ENCODE measurements at places on chromosomes 12 and 14.

DNA sequence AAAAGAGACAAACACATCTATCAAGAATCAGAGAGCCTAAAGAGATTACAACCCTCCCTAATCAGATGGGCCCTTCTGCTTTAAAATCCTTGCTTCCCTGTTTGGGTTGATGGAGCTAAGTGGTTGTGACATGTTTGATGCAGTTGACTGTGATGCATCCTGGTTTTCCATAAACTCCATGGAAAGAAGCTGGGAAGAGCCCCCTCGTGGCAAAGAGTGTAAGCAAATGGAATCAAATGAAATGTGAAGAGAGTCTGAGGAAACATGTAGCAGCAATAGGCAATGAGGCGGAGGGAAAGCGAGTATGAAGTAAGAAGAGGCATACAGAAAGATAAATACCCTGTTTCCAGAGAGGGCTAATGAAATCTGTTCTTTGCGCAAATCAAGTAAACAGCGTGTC is 70.4 kb upstream of the SLCO1C1 start:
- no peak for DNase-seq

- DNase-seq = peak; percentile 4
Measured at GRCh38 chr12:78183824-78184223, 353.1 kb downstream of the NAV3 start.

- no peak for DNase-seq
Measured at GRCh38 chr12:68374307-68374982, 42.3 kb upstream of the MDM1 start.

GRCh38 chr12:31300783-31301182 is 25.2 kb downstream of the SINHCAF start:
- no peak for DNase-seq

GRCh38 chr12:63777340-63777739 is 2.4 kb upstream of the RXYLT1 start:
- DNase-seq = no peak

- DNase-seq = no peak
Measured at GRCh38 chr14:64725261-64725815, 21.1 kb downstream of the PLEKHG3 start.

GRCh38 chr12:12954878-12955625 is 3.1 kb upstream of the GPRC5D start:
- no peak for DNase-seq

DNA sequence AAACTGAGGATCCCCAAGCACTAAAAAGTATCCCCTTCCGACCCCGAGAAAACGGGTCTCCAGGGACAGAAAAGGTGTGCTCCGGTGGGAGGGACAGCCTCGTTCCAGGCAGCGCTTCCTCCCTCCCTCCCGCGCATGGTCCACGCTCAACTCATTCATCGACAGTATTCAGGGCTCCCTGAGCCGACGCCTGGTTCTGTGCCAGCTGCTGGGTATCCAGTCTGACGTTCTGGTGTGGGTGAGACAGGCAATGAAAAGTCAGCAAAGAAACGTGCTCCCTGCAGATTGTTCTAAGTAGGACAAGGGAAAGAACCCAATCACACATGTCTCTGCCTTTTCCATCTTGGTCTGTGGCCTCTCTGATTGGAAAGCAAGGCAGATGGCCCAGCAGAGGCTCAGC is 19.6 kb upstream of the SMOC1 start:
- no peak for DNase-seq

DNA sequence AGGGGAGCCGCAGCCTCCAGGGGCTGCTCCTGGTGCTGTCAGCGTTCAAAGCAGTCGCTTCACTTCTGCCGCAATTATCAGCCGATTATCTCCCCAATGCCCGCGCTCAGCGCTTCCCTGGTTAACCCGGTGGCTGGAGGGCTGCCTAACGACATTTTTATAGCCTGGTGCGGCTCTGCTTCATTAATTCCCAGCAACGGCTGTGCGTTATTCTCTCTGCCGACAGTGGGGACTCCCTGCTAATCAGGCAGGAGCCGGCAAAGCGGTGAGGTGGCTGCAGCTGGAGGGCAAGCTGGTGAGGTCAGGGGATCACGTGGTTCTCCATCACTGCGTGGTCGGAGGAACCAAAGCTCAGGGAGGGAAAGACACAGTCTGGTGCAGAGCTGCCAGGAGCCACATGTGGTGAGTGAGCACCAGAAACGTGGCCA is 62.9 kb downstream of the GLRX5 start:
- no peak for DNase-seq

DNA sequence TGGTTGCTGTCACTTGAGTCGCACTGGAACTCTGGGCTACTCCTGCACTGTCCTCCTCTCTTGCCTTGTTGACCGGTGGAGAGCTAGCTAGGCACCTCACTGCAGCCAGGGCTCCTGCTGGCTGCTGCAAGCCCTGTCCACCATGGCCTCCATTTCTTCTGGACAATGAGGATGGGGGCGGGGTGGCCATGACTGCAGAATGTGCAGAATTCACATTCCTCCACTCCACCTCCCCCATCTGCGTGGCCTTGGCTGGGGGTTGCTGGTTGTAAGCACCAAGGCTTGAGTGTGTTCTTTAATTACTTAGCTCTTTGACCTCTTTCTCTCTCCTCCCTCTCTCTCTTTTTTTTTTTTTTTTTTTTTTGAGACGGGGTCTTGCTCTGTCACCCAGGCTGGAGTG is 248.5 kb downstream of the PCNX1 start:
- DNase-seq = no peak

GRCh38 chr14:80615831-80616230 is 325.7 kb downstream of the CEP128 start:
- DNase-seq = no peak

- peak; percentile 35 for DNase-seq
Measured at GRCh38 chr14:81221579-81222102, 882 bp upstream of the GTF2A1 start.

GRCh38 chr12:40034712-40035111 is 71.2 kb downstream of the SLC2A13 start:
- DNase-seq = no peak

GRCh38 chr12:63150713-63151622 is at the start of gene AVPR1A:
Gene AVPR1A (minus strand): TSS chr12:63151201. CDS start chr12:63150836, 365 bp downstream.
- no peak for DNase-seq

GRCh38 chr14:38336298-38336697 is 80.4 kb upstream of the CLEC14A start:
- no peak for DNase-seq

DNA sequence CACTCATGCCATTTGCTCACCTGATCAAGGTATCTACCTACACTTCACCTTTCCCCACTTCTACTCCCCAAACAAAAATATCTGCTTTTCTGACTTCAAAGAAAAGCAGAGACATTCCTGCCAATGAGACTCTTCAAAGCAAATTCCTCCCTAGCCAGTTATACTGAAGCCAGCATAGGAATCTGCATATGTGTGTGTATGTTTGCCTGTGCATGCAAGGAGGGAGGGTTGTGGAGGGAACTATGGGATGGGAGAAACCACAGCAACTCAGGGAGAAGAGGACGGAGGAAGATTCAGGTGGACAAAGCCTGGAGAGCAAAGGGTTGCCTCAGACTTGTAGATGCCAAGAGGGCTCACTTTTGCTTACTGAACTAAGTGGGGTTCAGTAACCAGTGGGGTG is 26.4 kb upstream of the VDR start:
- DNase-seq = no peak

DNA sequence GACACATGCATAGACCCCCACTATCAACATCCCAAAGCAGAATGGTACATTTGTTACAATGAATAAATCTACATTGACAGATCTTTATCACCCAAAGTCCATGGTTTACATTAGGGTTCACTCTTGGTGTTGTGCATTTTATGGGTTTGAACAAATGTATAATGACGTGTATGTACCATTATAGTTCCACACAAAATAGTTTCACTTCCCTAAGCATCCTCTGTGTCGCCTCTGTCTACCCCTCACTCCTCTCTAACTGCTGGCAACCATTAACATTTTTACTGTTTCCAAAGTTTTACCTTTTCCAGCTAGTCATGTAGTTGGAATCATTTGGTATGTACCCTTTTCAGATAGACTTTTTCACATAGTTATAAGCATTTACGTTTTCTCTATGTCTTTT is 69.5 kb upstream of the LMO3 start:
- no peak for DNase-seq

DNA sequence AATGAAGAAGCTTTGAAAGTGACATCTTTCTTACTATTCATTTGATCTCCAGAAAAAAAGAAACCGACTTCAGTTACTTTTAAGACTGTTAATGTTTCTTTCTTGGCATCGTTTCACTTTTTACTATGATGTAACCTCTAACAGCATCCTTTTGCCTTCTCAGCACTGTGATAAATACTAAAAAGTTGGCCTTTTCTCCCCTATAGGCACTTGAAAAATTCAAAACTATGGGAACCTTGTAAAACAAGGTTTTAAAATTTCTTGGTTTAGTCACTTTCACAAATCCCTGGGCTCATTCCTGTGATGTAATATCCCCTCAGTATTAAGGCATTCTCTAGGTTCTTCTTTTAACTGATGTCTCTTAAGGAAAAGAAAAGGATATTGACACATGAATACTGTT is 281.8 kb downstream of the EGLN3 start:
- no peak for DNase-seq

DNA sequence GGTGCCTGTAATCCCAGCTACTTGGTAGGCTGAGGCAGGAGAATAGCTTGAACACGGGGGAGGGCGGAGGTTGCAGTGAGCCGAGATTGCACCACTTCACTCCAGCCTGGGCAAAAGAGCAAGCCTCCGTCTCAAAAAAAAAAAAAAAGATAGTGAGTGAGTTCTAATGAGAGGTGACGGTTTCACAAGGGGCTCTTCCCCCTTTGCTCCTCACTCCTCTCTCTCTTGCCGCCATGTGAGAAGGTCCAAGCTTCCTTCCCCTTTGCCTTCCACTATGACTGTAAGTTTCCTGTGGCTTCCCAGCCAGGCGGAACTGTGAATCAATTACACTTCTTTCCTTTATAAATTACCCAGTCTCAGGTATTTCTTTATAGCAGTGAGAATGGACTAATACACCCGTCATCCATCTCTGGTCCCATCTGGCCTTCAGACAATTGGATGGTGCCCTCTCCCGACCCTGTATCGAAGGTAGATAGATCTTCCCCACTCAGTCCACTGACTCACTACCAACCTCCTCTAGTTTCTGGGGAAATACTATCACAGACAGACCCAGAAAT is 27.0 kb upstream of the RCOR1 start:
- no peak for DNase-seq

DNA sequence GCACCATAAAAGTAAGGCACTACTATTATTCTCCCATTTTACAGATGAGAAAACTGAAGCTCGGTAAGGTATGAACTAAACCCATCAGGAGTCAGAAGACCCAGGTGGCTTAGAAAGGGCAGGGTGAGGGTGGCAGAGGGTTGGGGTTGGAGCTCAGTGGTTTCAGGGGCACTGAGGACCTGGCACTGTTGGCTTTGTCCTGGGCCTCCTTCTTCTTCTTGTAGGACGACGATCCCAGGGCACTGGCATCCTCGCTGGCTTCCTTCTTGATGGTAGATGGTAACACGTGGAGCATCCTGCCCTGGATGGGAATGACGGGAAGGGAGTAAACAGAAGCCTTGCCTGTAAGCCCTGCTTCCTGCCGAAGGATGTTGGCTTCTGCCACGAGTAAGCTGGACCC is 19.9 kb downstream of the RBM19 start:
- no peak for DNase-seq

DNA sequence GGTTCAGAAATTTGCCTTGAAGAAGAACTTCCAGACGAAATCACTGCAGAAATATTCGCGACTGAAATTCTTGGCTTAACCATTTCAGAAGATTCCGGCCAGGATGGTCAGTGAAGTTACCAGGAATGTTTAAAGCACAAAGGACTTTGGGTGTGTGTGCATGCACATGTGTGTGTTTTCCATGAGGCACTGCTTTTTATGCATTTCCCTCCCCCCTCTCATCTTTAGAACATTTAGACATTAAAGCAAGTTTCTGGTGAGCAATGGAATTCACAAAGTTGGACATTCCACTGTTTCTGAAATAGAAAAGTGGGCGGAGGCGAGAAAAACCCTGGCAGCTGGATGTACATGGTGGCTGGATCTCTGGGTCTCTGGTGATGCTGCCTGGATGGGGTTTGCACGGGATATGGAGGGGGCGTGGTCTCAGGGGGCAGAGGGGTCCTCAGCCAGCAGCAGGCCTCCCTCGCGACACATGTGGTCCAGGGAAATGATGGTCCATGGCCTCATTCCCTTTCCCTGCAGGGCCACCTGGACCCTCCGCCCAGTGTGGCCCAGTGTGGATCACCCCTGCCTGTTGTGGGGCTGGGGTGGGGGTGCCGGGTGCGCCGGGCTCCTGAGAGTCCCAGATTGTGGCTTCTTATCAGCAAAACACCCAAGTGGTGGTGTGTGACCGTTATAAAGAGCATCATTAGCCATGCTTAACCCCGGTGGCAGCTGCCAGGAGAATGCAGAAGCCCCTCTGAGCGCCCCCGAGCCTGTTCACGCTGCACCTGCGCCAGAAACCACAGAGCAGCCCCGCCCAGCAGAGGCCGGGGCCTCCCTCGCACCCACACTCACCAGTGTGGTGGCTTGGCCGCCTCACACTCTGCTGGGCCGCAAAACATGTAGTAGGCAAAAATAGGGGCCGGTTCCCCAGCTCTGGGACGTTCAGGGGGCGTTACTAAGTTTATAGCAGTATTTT is 17.8 kb upstream of the BCL7A start:
- DNase-seq = no peak

DNA sequence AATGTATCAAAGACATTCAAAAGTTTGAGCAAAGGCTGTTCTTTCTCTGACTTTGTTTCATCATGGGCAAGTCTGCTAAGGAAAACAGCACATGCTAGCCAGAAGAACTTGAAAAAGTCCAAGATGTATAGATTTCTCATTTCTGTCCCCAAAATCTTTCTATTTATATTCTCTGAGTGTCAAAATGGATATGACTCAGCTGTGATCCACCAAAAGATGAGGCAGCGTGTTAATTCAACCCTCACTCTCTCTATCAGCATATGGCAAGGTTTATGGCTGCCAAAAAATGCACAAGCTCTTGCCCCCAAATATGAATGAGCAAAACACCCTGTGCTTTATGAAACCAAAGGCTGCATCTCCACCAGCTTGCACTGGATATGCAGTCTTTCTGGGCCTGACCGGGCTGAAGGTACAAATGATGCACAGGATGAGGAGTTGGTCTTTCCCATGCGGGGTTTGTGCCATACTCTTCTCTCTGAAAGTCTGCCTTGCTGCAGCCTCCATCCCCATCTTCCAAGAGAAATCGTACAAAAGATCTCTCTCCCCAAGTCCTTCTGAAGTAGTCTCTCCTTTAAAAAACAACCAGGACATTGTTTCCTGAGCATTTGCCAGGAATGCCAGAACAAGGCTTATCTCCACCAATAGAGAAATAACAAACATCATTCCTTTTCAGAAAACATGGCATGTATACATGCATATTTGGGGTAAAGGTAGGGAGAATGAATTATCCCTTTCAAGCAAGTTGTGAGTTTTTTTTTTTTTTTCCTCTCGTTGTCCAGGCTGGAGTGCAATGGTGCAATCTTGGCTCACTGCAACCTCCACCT is 203.4 kb downstream of the TMX1 start:
- DNase-seq = no peak

- DNase-seq = peak; percentile 76
Measured at GRCh38 chr12:13094367-13094766, 9.1 kb downstream of the GSG1 start.

DNA sequence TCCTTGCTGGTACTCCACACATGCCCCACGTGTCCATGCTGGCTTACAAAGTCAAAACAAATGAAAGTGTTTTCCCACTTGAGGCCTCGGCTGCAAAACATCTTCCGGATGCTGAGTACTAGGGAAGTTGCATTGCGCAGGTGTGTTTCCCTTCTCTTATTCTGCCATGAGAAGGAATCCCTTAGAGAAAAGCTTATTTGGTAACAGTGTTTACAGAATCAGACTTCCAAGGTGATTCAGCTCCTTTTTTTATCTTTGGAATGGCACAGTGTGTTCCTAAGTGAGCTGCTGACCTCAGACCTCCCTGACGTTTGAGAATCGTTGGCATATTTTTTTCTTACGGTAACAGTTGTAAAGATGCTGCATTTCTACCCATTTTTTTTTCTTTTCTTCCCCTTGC is 211.3 kb downstream of the ESR2 start:
- DNase-seq = no peak

Measured in SW 1271 (cell line).